ENCODE measurements at places on chromosomes 2 and 18.
A peak's percentile ranks its signal among the peaks of the same experiment; 100 is the strongest.

DNA sequence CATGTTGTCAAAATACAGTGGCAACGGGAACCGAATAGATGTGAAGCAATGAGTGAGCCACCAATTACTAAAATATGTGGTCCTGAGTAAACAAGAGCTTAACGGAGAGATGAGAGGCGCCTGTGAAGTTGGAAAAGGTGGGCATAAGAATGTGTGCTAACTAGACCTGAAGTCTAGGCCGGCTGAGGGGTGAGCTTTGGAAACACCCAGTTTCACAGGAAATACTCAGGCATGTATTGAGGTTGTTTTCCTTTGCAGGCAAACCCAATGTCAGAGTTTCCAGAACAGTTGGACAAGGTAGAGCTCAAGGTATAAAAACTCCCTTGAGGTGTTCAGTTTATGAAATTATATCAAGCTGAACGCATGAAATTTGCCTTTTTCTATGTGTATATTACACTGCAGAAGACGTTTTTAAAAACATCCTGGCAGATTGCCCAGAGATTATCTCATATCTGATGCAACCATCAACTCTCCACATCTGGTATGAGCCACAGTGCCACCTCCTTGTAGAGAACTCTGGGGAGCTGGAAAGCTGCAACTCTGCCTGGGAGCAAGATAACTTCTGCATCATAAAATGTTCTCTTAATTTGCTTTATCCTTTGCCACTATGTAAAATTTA is 3.9 kb upstream of the WDSUB1 start:
- peak; percentile 77 for DNase-seq

- DNase-seq = peak; percentile 53
These were observed 1103.2 kb upstream of the ZEB2 start for GRCh38 chr2:145623136-145623535.

- no peak for DNase-seq
These were observed 144.4 kb downstream of the PTGR3 start for GRCh38 chr18:75064513-75064905.

- no peak for DNase-seq
These were observed 987.4 kb downstream of the SUCLG1 start for GRCh38 chr2:83471655-83472054.
